Natural killer cell treated with Interleukin-12 subunit alpha and Interleukin-12 subunit beta and Interleukin-15 and Interleukin-18, amount 100 ng/mL, for 72 hours (primary cell): ENCODE measurements at places on chromosomes 1 and 21. TPM values are rescaled to one million over a fixed set of nuclear protein-coding genes. Genes with fewer than 3 reads are reported as not detected.

The TTC22 gene
- total RNA-seq = 1.5 TPM

The SLC45A1 gene
- 0.22 TPM for total RNA-seq

The OLFML3 gene
- total RNA-seq = 1.2 TPM

The ARHGAP30 gene
- total RNA-seq = 250 TPM

The BGLAP gene
- 1.8 TPM for total RNA-seq

The SPRR2B gene
- total RNA-seq = not detected

The DCDC2B gene
- 0.19 TPM for total RNA-seq

The SHISA4 gene
- total RNA-seq = 2.5 TPM

The FYB2 gene
- not detected for total RNA-seq

DNA sequence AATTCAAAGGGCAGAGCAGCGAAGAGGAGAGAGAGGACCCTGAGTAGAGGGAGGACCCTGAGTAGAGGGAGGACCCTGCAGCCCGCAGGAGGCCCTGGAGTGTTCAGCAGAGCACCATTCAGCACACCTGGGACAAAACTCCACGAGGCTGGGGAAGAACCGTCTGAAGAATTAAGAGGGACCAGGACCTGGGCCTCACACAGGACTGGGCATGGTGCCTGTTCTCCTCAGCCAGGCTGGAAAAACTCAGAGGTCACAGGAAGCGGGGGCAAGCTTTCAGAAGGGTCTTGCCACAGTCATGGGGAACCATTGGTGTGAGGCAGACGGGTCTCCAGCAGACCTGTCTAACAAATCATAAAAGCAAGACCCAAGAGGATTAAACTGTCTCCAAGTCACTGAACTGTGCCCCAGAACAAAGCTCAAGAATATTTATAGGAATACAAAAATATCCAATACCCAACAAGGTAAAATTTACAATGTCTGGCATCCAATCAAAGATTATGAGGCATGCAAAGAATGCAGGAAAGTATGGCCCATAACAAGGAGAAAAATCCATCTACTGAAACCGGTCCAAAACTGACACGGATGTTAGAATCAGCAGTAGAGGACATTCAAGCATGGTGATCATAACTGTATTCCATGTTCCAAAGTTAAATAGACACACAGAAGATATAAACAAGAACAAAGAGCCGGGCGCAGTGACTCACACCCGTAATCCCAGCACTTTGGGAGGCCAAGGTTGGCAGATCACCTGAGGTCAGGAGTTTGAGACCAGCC is 30.6 kb downstream of the MORN1 start:
- no peak overlapping the region for H3K27ac ChIP-seq
- no peaks in the 10 kb centered on the region for H3K36me3 ChIP-seq
- DNase-seq = peak; percentile 32
- H3K4me1 ChIP-seq = no peaks in the 10 kb centered on the region
- no peaks in the 10 kb centered on the region for H3K27me3 ChIP-seq

- peaks cover 36% of the 10 kb centered on the region for H3K4me1 ChIP-seq
- H3K27me3 ChIP-seq = no peaks in the 10 kb centered on the region
- H3K4me3 ChIP-seq = no peak overlapping the region
Measured at GRCh38 chr1:41754540-41754939, 164.2 kb downstream of the HIVEP3 start.

- H3K4me3 ChIP-seq = no peak overlapping the region
- H3K4me1 ChIP-seq = peaks cover 8% of the 10 kb centered on the region
- no peak for DNase-seq
- H3K27me3 ChIP-seq = peaks cover 3% of the 10 kb centered on the region
- no peak overlapping the region for H3K27ac ChIP-seq
- H3K36me3 ChIP-seq = no peaks in the 10 kb centered on the region
Measured at GRCh38 chr1:204069887-204070286, 3.0 kb upstream of the SOX13 start.

- no peak for DNase-seq
- no peaks in the 10 kb centered on the region for H3K36me3 ChIP-seq
- H3K4me1 ChIP-seq = peaks cover 25% of the 10 kb centered on the region
- no peak overlapping the region for H3K4me3 ChIP-seq
Measured at GRCh38 chr1:21258331-21259134, 31.7 kb downstream of the ECE1 start.

DNA sequence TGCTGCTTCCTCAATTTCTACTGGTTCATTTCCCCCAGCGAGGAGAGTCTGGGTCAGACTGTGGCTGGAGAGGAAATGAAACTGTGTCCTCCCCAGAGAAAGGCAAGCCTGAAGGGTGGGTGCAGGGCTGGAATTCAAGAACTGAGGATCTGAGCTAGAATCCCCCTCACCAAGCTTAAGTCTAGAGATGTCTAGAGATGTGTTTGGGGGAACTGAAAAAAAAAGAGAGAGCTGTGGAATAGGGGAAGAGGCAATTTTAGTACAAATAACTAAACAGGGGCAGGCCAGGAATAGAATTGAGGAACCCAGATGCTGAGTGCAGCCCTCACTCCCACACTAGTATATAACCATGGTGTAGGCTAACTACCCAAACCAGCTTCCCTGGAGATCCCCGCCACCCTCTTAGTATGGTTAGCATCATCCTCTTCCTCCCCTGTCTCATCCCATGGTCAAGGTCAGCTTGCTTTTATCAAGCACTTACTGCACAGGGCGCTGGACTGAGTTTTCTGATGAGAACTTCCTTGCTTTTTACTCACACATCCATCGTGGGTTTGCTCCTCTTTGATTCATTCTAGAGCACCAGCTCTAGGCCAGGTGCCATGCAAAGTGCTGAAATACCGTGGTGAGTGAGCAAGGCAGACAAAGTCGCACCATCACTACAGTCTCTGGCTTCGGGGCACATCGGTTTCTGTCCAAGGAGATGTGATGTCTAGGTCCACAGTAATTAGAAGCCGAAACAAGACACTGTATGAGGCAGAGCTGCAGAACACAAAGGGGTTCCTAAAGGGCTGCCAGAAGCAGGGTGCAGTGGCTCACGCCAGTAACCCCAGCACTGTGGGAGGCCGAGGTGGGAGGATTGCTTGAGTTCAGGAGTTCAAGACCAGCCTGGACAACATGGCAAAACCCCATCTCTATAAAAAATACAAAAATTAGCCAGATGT is 112.9 kb upstream of the IPO9 start:
- no peaks in the 10 kb centered on the region for H3K4me1 ChIP-seq
- no peaks in the 10 kb centered on the region for H3K36me3 ChIP-seq
- no peak overlapping the region for H3K27ac ChIP-seq
- no peak overlapping the region for H3K4me3 ChIP-seq
- peaks cover 3% of the 10 kb centered on the region for H3K27me3 ChIP-seq
- no peak for DNase-seq

GRCh38 chr1:154614901-154615300 is 6.9 kb upstream of the ADAR start:
- no peak overlapping the region for H3K27ac ChIP-seq
- peak overlapping the region; percentile 23 for H3K4me3 ChIP-seq
- H3K36me3 ChIP-seq = no peaks in the 10 kb centered on the region
- peaks cover 13% of the 10 kb centered on the region for H3K4me1 ChIP-seq
- no peaks in the 10 kb centered on the region for H3K27me3 ChIP-seq

DNA sequence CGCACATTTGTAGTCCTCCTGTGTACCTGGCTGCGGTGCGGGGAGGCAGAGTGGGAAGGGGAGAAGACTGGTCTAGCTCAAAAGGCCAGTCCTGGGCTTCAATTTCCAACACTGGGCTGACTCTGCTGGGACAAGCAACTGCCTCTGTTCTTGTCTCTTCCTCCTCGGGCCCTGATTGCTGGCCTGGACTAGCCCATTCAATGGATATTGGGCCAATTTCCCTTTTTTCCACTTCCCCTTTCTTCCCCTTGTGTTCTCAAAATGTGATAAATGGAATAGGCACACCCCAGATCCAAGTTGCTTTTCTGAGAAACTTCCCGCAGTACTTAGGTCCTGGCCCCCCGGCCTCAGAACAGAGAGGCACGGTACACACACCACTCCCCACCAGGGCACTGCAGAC is 48.2 kb downstream of the SPSB1 start:
- no peaks in the 10 kb centered on the region for H3K4me1 ChIP-seq
- H3K27me3 ChIP-seq = no peaks in the 10 kb centered on the region
- H3K27ac ChIP-seq = no peak overlapping the region
- no peaks in the 10 kb centered on the region for H3K36me3 ChIP-seq
- no peak for DNase-seq
- H3K4me3 ChIP-seq = no peak overlapping the region

DNA sequence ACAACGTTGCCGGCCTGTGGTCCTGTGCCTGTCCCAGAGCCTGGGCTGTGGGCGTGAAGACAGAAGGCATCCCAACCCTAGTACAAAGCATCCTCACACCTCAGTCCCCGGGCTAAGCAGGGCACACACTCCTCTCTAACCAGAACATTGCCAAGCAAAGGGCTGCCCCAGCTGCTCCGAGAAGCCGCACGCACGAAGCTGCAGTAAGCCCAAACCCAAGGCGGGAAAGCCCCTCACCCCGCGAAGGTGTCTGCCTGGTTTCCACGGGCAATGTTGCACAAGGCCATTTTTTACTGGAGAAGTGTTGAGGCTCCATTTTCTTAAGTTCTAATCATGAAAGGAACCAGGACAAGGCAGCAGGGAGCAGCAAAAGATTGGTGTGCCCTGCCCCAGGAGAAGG is 519.0 kb downstream of the NPHP4 start:
- DNase-seq = no peak
- H3K27ac ChIP-seq = no peak overlapping the region
- peaks cover 4% of the 10 kb centered on the region for H3K27me3 ChIP-seq
- no peak overlapping the region for H3K4me3 ChIP-seq
- H3K36me3 ChIP-seq = no peaks in the 10 kb centered on the region

DNA sequence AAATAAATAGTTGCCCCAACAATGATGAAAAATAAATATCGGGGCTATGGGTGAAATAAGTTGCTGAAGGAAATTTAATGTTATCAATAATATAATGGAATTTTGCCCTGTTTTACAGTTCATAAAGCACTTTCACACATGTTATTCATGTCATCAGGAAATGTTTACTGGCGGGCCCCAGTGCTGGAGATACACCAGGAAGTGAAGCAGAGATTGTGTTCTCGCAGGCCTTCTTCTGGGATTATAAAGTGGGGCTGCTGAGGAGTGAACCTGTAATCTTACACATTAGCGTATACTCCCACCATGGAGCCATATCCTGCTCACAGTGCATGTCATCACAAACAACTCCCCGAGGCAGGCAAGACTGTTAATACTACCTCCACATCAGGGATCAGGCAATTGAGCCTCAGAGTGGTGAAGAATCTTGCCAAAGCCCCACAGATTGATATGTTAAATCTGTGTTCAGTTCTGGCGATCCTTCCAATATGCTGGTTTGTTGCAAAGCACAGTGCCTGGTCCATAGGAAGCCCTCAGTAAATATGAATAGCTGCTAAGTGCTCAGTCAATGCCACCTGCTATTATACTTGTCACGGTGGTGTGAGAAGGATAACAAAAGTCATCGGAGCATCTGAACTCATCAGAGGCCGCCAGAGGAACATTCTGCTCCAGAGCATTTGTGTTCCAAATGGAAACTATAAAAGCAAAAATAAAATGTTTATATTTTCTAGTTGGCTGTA is 104.4 kb upstream of the UBE2U start:
- no peaks in the 10 kb centered on the region for H3K4me1 ChIP-seq
- no peak overlapping the region for H3K27ac ChIP-seq
- H3K36me3 ChIP-seq = no peaks in the 10 kb centered on the region
- H3K27me3 ChIP-seq = peaks cover 5% of the 10 kb centered on the region
- no peak for DNase-seq

GRCh38 chr1:178038372-178038771 is 55.5 kb upstream of the RASAL2 start:
- no peak for DNase-seq
- peaks cover 9% of the 10 kb centered on the region for H3K27me3 ChIP-seq
- H3K36me3 ChIP-seq = peaks cover 4% of the 10 kb centered on the region
- no peaks in the 10 kb centered on the region for H3K4me1 ChIP-seq
- no peak overlapping the region for H3K4me3 ChIP-seq
- no peak overlapping the region for H3K27ac ChIP-seq

GRCh38 chr1:7898962-7899361 is 41.7 kb downstream of the TNFRSF9 start:
- H3K36me3 ChIP-seq = no peaks in the 10 kb centered on the region
- H3K27ac ChIP-seq = peak overlapping the region; percentile 89
- peaks cover 51% of the 10 kb centered on the region for H3K4me1 ChIP-seq
- DNase-seq = no peak
